ENCODE measurements at places on chromosomes 13 and 19.

DNA sequence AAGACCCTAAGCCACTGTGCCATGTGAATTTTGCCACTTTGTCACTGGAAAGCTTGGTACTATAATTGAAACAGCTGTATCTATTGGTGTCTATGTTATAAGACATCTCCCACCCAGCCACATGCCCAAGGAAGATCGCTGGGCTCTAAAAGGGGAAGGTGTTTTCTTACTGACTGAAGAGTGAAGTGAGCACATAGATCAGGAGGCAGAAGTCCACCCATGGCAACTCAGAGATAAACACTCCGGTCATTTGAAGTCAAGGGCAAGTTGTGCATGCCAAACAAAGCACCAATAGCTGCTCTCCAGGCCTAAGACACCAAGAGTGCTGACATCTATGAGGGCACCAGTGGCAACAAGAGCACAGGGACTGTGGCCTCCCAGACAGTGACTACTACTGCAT, 153.8 kb downstream of the KCTD12 start:
- DNase-seq: no peak

DNA sequence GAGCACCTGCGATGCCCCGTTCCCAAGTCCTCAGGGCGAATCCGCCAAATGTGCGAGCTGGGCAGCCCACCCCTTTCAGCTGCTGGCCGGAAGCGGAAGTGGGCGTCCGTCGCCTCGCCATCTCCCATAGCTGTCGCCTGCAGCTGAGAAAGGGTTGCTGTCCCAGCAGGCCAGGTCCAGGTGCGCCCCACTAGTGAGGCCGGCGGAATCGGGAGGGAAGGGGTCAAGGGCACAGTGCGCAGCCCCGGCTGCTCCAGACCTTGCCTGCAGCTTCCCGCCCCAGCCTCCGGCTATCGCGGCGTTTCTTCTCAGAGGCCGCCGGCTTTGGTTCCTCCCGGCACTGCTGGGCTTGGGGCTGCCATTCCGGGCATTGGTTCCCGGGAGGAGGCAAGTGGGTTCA, at the start of gene ZNF177:
TSS of gene ZNF177 (plus strand) at position 109 of the 400 bp plus-strand sequence. CDS start 15,299 bp downstream, outside the sequence.
- no peak for DNase-seq

- no peak for DNase-seq
Measured at GRCh38 chr13:99749271-99750019, 222.1 kb downstream of the ZIC5 start.

DNA sequence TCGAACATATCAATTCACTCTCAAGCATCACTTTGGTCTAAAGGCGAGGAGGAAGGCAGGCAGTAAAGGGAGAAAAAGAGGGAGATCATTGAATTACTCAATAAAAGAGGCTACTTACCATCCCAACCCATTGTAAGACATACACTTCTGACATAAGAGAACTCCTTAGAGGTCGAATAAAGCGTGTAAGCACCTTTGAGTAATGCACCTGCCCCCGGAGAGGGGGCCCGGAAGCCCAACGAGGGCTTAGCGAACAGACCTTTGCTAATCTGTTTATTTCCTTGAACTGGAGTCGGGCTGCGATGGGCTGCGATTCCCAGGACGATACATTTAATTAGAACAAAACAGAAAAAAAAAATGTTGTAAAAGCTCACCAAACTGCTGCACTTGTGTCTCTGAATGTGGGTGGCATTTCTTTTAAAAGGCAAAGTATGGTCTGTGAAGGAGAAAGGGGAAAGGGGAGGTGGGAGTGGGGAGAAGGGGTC, 3.0 kb downstream of the ZC3H4 start:
- DNase-seq: no peak

GRCh38 chr13:42553098-42554046, 20.6 kb upstream of the TNFSF11 start:
- no peak for DNase-seq

GRCh38 chr19:14786421-14786851, 8.1 kb upstream of the ADGRE2 start:
- peak; percentile 81 for DNase-seq

DNA sequence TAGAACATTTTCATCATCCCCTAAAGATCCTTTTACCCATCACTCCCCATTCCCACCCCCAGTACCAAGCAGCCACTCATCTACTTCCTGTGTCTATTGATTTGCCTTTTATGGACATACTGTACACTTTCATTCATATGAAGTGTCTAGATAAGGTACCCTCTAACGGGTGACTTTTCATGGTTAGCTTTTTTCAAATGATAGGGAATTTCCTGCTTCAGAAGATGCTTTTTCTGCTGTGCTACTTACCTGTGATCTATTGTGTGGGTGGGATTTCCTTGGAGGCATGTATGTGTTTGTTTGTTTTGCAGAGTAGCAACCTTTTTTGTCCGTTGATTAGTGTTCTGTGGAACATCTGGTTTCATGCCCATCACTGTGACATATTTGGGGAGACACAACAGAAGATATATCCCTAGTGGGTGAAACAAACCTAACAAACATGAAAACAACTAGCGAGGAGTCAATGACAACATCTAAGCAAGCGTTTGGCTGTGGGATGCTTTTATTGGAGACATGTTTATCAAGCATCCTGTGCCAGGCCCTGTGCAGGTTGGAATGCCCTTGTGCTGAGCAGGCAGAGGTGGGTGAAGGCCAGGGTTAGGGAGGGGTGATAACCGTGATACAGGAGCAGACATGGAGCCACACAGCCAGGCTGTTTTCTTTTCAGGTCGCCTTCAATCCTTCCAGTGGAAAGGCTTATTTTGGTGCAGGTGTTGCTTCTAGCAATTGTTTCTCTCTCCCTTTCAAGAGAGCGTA, 17.6 kb downstream of the SPINT2 start:
- DNase-seq: no peak

DNA sequence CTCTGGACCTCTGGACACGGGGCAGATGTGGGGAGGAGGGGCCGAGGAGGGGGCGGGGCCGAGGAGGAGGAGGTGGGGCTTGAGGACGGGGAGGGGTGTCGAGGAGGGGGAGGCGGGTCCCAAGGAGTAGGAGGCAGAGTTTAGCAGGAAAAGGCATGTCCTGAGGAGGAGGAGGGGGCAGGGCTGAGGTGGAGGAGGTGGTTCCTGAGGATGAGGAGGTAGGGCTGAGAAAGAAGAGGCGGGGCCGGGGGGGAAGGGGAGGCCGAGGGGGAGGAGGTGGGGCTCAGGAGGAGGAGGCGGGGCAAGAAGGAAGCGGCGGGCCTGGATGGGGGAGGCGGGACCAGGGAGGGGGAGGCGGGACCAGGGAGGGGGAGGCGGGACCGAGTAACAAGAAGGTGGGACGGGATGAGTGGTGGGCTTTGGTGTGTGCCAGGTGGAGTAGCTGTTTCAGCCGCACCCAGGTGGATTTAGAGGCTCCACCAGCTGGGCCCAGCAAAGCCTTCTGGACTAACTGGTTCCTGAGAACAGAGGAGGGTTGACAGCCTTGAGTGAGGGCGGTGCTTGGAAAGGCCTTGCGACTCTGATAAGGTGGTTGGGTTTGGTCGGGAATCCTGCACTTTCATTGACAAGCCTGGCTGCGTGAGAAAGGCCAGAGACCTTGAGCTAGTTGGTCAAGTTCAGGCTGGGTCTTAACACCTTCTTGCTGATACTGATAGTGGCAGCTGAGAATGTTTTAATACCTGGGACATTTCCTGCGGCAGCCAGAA, 7.7 kb downstream of the TECR start:
- DNase-seq: peak; percentile 92

DNA sequence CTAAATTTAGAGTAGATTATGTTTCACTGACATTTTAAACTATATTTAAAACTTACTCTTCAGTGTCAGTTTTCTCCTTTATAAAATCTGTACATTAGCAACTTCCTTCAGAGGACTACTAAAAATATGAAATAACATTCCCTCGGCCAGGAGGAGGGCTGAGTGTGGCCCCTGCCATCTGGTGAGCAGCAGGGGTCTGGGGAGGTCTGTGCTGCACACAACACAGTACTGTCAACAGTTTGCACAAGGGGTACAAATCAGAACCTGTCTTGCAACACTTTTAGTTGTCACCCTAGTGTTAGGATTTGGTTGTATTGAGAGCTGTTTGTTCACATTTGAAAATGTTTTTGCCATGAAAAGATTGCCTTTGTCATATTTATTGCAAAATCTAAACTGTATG, 48.9 kb downstream of the TPP2 start:
- no peak for DNase-seq

DNA sequence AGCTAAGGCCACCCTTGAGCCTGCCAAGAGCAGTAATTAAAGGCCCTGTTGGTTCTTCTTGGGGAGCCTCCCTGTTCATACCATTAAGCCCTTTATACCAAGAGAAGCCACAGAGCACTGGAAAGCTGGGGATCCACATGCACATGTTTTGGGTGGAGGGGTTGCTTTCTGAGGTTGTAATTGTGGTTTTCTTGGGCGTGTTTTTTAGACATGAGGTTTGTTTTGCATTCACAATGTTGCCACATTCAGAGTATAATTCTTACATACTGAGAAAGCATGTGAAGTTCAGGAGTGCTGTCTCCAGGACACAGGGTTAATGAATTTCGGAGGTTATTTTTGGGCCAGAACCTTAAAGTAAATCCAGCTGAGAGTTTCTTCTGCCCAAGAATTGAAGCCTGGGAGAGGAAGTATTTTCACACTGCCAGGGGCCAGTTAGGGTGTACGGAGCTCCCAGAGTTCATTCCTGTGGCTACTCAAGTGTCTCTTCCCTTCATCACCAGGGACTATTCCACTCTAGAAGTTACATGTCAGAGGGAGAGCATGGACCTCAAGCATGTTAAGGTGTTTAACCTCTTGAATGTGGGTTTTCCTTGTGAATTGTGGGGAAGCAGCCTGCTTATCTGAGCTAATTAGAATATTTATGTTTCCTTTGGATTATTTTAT, 37.0 kb downstream of the ZNF136 start:
- DNase-seq: no peak

All from ecto neural progenitor cell (in vitro differentiated cells).